Stimulated activated CD4-positive, alpha-beta T cell treated with anti-CD3 and anti-CD28 coated beads, Interleukin-2, amount 100 ng/mL, for 48 hours (primary cell): ENCODE measurements at places on chromosomes 2 and 18.

GRCh38 chr2:56688661-56689060 lies 504.9 kb downstream of the CCDC85A start:
- no peak for DNase-seq

GRCh38 chr2:176665086-176665485 lies 395.8 kb downstream of the MTX2 start:
- no peak for DNase-seq

GRCh38 chr2:149451417-149452165 lies 121.2 kb downstream of the LYPD6 start:
- no peak for DNase-seq

DNA sequence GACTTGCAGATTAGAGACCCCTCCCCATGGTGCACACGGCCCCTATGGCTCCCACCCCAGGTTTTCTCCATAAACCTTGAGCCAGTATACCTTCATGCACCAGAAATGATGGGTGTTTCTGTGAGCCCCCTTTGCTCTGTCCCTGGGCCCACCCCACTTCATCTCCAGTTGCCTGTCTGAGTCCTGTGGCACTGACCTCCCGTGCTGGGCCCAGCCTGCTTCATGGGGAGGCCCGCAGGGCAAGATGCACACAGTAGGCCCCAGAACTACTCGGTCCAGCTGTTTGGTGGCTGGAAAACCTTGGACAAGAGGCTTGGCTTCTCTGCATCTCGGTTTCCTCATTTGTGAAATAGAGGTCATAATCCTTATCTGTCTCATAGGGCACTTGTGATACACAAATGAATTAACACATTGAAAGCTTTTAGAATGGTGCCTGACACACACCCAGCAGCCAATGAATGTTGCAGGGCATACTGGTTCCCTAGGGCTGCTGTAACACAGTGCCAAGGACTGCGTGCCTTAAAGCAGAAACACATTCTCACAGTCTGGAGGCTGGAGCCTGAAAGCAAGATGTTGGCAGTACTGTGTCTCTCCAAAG lies 58.4 kb downstream of the SH3BP4 start:
- DNase-seq: no peak

- DNase-seq: no peak
Measured at GRCh38 chr2:219783359-219783975, 156.0 kb downstream of the SLC4A3 start.
